ENCODE measurements at places on chromosomes 2 and 18.

DNA sequence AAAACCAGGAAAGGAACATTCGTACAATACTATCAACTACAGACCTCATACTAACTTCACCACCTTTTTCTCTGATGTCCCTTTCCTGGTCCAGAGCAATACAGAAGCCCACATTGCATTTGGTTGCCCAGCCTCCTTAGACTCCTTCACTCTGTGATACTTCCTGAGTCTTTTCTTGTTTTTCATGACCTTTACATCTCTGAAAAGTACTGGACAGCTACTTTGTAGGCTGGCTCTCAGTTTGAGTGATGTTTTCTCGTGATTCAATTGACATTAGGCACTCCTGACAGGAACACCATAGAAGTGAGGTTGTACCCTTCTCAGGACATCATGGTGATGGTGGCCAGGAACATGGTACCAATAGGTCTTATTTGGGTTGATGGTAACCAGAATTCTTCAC lies 185.9 kb upstream of the SLC39A10 start:
- DNase-seq = no peak

DNA sequence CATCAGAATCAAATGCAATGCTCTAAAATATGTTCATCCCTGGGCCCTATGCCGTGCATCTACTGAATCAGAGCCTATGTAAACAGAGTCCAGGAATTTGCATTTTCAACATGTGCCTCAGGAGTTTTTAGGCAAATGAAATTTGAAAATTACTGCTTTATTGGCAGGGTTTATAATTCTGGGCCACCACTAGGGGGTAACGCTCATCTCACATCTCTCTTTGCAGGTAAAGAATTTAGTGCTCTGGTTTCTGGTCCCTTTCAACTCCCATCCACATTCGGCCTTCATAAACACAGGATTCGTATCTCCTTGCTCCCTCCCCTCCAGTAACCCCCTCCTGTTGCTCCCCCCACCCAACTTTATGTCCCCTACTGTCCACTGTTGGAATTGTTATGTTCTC lies 49.3 kb downstream of the LYPD6B start:
- DNase-seq = no peak

GRCh38 chr2:121071034-121071504 lies 213.9 kb downstream of the TFCP2L1 start:
- DNase-seq = no peak

GRCh38 chr2:72263776-72264060 lies 116.1 kb upstream of the CYP26B1 start:
- no peak for DNase-seq

GRCh38 chr2:185665251-185665814 lies 73.3 kb upstream of the FSIP2 start:
- DNase-seq = no peak

GRCh38 chr2:220871909-220872308 lies 700.2 kb downstream of the EPHA4 start:
- DNase-seq = no peak

DNA sequence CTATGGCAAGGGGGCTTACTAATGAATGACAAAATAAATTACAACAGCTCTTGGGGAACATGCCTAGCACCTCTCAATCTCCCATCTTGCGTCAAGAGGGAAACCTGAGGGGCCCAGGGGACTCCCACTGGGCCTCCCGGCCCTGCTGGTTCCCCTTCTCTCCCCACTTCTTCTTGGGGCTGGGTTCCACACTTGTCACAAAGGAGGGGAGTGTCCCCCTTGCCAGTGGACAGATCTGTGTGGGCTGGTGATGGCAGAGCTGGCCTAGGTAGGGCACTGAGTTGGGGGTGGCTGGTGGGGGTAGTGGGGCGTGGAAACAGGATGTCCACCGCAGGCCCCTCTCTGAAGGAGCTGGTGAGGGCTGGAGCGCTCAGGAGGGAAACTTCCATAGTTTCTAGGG lies 184.0 kb upstream of the HAAO start:
- no peak for DNase-seq

GRCh38 chr2:219476652-219477151 lies 22.0 kb upstream of the GMPPA start:
- DNase-seq = no peak

GRCh38 chr2:69494126-69494525 lies 56.9 kb upstream of the NFU1 start:
- no peak for DNase-seq

Measured in stimulated activated naive CD4-positive, alpha-beta T cell (primary cell).